ENCODE measurements at places on chromosomes 6 and 20. TPM values are rescaled to one million over a fixed set of nuclear protein-coding genes. Genes with fewer than 3 reads are reported as not detected.

Gene TDP2
- total RNA-seq = 18.6 TPM

Gene MUC22
- not detected for total RNA-seq

- H3K4me3 ChIP-seq = no peak overlapping the region
- H3K27me3 ChIP-seq = no peaks in the 10 kb centered on the region
- H3K36me3 ChIP-seq = no peaks in the 10 kb centered on the region
- no peaks in the 10 kb centered on the region for H3K4me1 ChIP-seq
Measured at GRCh38 chr6:113921299-113921904, 49.5 kb downstream of the HDAC2 start.

GRCh38 chr20:18388860-18389259 is 78.0 kb downstream of the DZANK1 start:
- no peak overlapping the region for H3K27ac ChIP-seq
- peaks cover 7% of the 10 kb centered on the region for H3K4me1 ChIP-seq
- no peaks in the 10 kb centered on the region for H3K36me3 ChIP-seq
- H3K27me3 ChIP-seq = no peaks in the 10 kb centered on the region

- no peak overlapping the region for H3K27ac ChIP-seq
- no peaks in the 10 kb centered on the region for H3K27me3 ChIP-seq
Measured at GRCh38 chr6:31268369-31268765, 3.5 kb downstream of the HLA-C start.

GRCh38 chr20:52152416-52152815 is 39.2 kb downstream of the ZFP64 start:
- no peak for DNase-seq
- H3K4me1 ChIP-seq = no peaks in the 10 kb centered on the region
- H3K27ac ChIP-seq = no peak overlapping the region
- no peak overlapping the region for H3K4me3 ChIP-seq
- peaks cover 5% of the 10 kb centered on the region for H3K36me3 ChIP-seq

DNA sequence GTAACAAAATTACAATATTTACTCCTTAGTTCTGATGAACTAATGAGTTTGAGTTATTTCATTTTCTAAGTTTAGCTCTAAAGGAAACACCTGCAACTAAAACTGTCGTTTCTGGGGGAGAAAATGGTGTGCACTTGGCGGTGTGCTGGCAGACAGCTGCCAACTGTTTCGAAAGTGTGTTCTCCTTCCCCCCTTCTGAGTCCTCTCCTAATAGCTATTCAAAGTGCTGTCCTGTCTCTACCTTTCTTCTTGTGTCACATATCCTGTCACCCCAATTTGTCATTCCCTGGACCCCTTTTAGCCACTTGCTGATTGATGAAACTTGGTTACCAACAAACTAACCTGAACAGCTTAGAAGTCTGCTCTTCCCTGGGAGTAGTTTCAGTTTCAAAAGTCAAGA is 4.9 kb upstream of the UBE2J1 start:
- no peaks in the 10 kb centered on the region for H3K36me3 ChIP-seq
- no peak overlapping the region for H3K4me3 ChIP-seq
- peaks cover 7% of the 10 kb centered on the region for H3K4me1 ChIP-seq
- no peak for DNase-seq
- H3K27ac ChIP-seq = no peak overlapping the region
- H3K27me3 ChIP-seq = no peaks in the 10 kb centered on the region

DNA sequence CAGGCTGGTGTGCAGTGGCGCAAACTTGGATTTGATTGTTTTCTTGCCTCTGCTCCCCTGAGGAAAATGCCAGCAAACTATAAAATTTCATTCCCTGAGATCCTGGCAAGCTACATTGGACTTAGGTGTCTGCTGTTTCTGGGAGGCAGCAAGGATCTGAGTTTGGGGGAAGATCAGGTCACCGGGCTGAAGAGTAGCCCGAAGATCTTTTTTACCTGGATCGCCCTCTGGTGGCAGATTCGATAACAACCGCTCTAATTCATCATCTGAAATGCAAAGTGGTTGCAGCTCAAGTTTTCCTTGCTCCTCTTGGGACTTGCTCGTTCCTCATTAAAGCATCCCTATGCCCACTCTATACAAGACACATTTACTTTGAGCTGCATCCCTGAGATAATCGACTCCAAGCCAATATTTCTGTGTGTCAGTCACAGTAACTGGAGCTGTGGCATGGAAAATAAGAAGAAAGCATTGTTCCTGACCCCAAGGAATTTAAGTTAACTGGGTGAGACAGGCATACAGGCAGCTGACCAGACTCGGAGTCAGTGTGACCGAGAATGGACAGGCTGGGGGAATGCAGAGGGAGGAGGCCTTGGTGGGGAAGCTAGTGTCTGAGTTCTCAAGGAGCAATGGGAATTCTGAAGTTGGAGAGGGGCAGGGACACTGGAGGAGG is 131.8 kb upstream of the PROKR2 start:
- peak; percentile 52 for DNase-seq
- peaks cover 7% of the 10 kb centered on the region for H3K27me3 ChIP-seq
- H3K4me3 ChIP-seq = no peak overlapping the region
- H3K36me3 ChIP-seq = no peaks in the 10 kb centered on the region
- H3K27ac ChIP-seq = no peak overlapping the region

DNA sequence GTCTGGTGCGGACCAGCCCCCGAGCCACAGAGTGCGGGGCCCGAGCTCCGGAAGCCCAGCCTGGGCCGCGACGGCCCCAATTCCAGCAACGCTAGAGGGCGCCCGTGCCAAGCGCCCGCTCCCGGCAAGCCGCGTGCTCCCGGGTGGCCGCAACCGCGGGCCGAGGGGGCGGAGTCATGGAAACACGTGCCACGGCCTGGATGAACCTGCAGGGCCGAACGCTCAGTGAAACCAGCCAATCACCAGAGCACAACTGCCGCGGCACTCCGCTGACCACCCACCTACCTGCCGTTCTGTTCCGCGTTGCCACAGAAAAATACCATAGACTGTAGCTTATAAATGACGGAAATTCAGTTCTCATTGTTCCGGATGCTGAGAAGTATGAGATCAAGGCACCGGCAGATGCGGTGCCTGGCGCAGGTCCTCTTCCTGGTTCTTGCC is 85.7 kb upstream of the FOXC1 start:
- peaks cover 9% of the 10 kb centered on the region for H3K4me1 ChIP-seq
- peaks cover 9% of the 10 kb centered on the region for H3K27me3 ChIP-seq
- no peaks in the 10 kb centered on the region for H3K36me3 ChIP-seq
- peak overlapping the region; percentile 39 for H3K4me3 ChIP-seq
- DNase-seq = peak; percentile 80

- no peak overlapping the region for H3K27ac ChIP-seq
- no peaks in the 10 kb centered on the region for H3K4me1 ChIP-seq
- no peaks in the 10 kb centered on the region for H3K36me3 ChIP-seq
- no peak overlapping the region for H3K4me3 ChIP-seq
- H3K27me3 ChIP-seq = peaks cover 10% of the 10 kb centered on the region
Measured at GRCh38 chr20:5886788-5887187, 63.5 kb downstream of the TRMT6 start.

GRCh38 chr6:53504512-53504911 is 40.4 kb downstream of the GCLC start:
- H3K4me3 ChIP-seq = no peak overlapping the region
- H3K27me3 ChIP-seq = no peaks in the 10 kb centered on the region
- no peaks in the 10 kb centered on the region for H3K36me3 ChIP-seq
- no peak overlapping the region for H3K27ac ChIP-seq
- DNase-seq = no peak

- 0 out of 2 replicates have a peak, but pooled peaks cover 10% of the 10 kb centered on the region for H3K4me1 ChIP-seq
- no peaks in the 10 kb centered on the region for H3K36me3 ChIP-seq
- H3K27ac ChIP-seq = no peak overlapping the region
- no peak overlapping the region for H3K4me3 ChIP-seq
- H3K27me3 ChIP-seq = no peaks in the 10 kb centered on the region
- DNase-seq = peak; percentile 26
Measured at GRCh38 chr6:63862486-63863198, 227.0 kb downstream of the PHF3 start.

- H3K4me3 ChIP-seq = no peak overlapping the region
- H3K36me3 ChIP-seq = peaks cover 2% of the 10 kb centered on the region
- no peak overlapping the region for H3K27ac ChIP-seq
- no peaks in the 10 kb centered on the region for H3K27me3 ChIP-seq
Measured at GRCh38 chr20:18615020-18615650, 27.3 kb downstream of the DTD1 start.

- no peak overlapping the region for H3K4me3 ChIP-seq
- H3K27me3 ChIP-seq = no peaks in the 10 kb centered on the region
- no peaks in the 10 kb centered on the region for H3K36me3 ChIP-seq
- DNase-seq = no peak
- H3K27ac ChIP-seq = no peak overlapping the region
Measured at GRCh38 chr20:41054847-41055230, 26.2 kb downstream of the TOP1 start.

DNA sequence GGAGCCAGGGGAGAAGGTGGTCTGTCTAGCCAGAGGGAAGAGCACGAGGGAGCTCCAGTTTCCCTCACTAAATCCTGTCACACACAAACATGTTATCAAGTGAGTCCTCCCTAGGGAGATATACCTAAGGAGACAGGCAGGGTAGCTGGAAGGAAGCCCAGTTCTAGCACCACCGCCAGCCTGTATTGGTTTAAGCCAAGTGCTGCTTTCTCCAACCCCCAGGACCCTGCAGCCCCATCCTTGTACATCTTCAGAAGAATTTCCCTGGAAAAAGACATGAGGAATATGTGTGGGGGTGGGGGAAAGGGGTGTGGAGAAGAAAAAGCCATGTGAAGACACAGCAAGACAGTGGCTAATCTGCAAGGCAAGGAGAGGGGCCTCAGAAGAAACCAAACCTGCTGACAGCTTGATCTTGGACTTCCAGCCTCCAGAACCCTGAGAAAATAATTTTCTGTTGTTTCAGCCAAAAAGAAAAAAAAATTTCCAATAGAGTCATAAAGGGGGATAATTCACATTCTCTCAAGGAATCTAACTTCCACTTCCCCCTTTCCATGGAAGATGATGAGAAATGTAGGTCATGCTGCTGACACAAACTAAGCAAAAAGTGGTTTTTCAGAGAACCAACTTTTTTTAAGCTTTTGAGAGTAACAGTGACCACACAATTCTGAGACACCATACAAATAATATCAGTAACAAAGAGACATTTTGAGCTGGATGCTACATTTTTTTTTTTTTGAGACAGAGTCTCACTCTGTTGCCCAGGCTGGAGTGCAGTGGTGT is 103.2 kb upstream of the PRDM1 start:
- H3K27me3 ChIP-seq = no peaks in the 10 kb centered on the region
- H3K27ac ChIP-seq = no peak overlapping the region
- H3K36me3 ChIP-seq = no peaks in the 10 kb centered on the region
- no peak for DNase-seq

DNA sequence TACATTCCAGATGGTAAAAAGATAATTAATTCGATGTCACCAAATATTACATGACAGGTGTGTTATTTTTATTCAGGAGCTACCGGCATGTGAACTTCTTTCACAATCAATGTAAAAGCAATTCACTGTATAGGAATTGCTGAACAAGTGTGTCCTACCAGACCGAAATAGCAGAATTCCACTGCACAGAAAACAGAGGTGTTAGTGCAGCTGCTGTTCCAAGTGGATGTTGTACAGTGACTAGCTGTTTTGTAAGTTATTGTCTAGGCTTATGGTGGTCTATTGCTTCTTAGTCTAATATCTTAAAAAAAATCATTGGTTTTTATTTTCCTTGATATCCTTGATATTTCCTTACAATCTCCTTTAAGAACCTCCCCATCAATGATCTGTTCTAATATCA is 107.4 kb downstream of the COL19A1 start:
- H3K4me1 ChIP-seq = no peaks in the 10 kb centered on the region
- no peak for DNase-seq
- H3K4me3 ChIP-seq = no peak overlapping the region
- no peak overlapping the region for H3K27ac ChIP-seq
- no peaks in the 10 kb centered on the region for H3K36me3 ChIP-seq
- no peaks in the 10 kb centered on the region for H3K27me3 ChIP-seq

GRCh38 chr20:47317127-47317895 is 39.2 kb downstream of the ZMYND8 start:
- peak overlapping the region; percentile 98 for H3K27ac ChIP-seq
- H3K27me3 ChIP-seq = no peaks in the 10 kb centered on the region
- no peaks in the 10 kb centered on the region for H3K36me3 ChIP-seq
- H3K4me3 ChIP-seq = peak overlapping the region; percentile 58
- peak; percentile 98 for DNase-seq
- peaks cover 63% of the 10 kb centered on the region for H3K4me1 ChIP-seq

DNA sequence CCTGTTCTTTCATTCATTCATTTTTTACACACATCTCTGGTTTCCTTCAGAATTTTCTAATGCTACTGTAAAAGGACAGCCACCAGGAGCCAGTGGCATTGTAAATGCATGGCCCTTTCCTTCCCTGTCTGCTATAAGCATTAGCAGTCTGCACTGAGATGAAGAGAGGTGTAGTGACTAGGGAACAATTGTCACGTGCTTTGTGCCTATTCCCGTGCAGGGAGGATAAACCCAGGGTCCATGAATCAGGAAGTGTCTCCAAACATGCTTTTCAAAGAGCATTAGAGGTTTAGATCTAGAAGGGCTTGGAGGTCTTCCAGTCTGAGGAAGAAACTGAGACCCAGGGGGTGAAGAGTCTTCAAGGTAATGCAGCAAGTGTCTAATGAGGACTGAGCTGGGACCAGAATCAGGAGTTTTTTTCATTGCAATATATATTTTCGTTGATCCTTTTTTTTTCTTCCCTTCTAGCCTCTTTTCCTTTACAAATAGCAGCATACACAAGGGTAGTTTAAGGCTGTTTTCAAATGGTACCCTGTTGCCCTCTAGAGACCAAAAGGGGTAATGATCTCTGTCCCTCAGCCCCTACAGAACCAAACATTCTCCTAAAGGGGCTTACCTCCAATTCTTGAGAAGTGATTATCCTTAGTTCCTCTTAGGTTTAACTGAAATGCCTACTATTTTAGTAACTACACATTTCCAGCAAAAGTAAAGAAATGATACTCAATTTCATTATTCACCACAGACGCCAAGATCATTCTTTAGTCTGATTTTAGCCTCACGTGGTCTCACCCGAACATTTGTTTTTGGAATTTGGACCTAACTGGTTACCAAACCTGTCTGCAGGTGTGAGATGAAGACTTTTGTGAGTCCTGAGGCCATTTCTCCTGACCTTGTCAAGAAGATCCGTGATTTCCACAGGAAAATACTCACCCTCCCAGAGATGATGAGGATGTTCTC is 6.6 kb downstream of the TRIM15 start:
- peak; percentile 68 for DNase-seq
- H3K27ac ChIP-seq = no peak overlapping the region
- no peaks in the 10 kb centered on the region for H3K36me3 ChIP-seq
- H3K27me3 ChIP-seq = peaks cover 78% of the 10 kb centered on the region

DNA sequence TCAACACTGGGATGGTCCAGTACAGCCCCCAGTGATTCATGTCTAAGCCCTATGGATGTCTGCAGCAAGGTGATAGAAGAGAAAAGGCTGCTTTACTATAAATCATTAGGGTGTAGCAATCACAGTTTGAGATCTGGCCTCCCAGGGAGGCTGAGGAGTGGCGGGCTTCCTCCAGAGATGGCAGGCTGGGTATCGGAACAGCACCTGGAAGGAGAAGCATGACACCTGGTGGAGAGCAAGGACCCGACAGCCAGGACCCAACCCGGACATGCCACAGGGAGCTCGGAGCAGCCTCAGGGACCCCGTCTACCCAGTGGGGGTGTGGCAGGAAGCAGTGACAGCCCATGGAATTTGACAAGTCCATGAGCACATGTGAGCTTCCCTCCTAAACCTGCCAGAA is 114.8 kb upstream of the CD93 start:
- DNase-seq = peak; percentile 30
- peaks cover 8% of the 10 kb centered on the region for H3K4me1 ChIP-seq
- no peak overlapping the region for H3K4me3 ChIP-seq
- H3K36me3 ChIP-seq = no peaks in the 10 kb centered on the region
- H3K27ac ChIP-seq = no peak overlapping the region
